T follicular helper cell (primary cell): ENCODE measurements at places on chromosomes 2 and 18.

DNA sequence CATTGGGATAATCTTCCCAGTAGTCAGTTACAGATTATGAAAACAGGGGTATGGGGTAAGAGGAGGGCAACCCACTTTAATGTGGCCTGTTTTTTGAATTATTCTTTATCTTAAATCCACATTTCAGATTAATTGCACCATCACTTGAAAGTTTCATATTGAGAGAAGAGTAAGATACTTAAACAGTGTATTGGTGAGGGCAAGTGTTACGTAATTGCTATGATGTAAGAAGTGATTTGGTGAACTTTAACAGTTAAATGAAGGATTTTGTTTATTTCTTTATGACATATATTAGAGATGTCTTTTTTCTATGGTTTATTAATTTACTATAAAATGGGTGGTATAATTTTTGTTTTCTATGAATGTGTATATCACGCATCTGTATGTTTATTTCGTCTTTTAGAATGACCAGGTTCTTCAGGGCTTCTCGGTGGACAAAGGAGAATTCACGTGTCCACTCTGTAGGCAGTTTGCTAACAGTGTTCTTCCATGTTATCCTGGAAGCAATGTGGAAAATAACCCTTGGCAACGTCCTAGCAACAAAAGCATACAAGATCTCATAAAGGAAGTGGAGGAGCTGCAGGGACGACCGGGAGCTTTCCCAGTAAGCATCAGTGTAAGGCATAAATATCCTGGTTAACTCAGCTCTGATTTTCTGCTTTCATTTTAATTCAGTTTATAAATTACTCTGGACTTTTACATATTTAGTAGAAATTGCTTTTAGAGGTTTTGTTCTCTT lies 171.2 kb upstream of the MYO3B start:
- DNase-seq = no peak

- DNase-seq = no peak
Measured at GRCh38 chr2:186459009-186459408, 27.1 kb upstream of the ZC3H15 start.

- DNase-seq = no peak
Measured at GRCh38 chr18:77079954-77080682, 52.5 kb downstream of the MBP start.

DNA sequence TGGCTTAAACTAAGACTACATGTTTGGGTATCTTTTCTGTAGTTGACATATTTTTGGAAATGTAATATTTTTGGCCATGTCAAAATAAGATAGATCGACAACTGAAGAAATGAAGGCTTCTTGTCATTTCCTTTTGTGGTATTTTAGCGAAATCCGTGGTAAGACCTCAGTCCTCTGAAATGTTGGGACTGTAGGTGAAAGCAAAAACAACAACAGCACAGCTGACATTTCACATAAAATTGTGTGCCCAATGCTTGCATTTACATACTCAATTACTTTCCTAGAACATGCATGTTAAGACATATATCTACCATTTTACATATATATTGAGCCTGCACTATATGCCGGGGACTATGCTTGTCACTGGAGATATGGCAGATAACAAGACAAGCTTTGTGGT lies 50.2 kb downstream of the SPP2 start:
- no peak for DNase-seq

DNA sequence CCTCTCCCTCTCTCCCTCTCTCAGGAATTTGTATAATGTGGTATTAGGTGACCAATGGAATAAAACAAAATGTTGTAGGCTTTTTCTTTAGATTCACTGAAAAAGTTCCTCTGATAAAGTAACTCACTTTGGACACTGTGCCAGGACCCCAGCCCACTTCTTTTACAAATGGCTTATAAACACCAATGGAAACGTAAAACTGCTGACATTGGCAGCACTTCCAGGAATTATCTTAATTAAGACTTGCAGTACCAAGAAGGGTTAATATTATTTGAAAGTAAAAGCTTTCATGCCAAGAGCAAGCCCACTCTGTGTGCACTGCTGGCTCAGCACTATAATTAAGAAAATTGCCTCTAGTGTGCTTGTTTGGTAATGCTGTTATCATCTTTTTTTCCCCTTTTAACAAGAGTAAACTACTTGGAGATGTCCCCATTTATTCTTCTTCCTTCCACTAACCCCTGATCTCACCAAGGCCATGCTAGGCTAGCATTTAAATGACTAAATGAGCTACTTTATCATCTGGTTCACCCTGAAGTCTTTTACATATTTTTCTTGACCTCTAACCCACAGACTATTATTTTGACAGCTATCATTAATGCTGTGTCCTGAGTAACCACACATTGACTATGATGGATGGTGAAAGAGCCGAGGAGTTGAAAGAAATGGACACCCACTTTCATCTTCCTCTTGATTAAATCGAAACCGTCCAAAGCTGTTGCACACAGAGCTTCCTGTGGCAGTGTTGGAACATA lies 232.2 kb upstream of the ETAA1 start:
- no peak for DNase-seq

- no peak for DNase-seq
Measured at GRCh38 chr2:216348756-216349308, 23.5 kb downstream of the MARCHF4 start.

DNA sequence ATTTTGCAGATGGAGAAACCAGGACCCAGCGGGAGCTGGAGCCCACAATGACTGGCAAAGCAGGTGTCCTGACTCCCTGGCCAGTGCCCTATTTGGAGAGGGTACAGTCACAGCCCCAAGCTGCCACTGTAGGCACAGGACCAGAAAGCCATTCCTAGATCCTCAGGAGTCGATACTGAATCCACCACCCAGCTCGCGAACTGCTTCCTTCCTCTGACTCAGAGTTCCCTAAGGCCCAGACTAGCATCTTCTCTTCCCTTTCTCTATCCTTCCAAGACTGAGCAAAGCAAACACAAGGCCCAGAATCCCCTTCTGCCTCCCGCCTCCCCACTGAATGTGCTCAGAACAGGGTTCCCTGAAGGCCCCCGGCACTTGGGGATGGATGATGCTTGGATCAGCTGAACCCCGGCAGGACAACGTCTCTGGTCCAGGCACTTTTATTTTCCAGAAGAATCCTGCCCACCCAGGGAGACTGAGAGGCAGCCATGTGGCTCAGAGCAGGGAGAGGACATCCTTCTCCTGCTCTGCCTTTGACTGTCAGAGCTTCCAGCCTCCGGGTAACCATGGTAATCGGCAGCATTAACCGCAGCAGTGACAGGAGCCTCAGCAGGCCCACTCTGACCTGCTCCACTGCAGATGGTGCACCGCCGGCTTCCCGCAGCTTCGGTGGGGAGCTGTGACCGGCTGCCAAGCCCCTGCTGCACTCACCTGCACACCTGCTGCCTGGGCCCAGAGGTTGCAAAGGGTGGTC lies 34.8 kb upstream of the KLHL29 start:
- no peak for DNase-seq

DNA sequence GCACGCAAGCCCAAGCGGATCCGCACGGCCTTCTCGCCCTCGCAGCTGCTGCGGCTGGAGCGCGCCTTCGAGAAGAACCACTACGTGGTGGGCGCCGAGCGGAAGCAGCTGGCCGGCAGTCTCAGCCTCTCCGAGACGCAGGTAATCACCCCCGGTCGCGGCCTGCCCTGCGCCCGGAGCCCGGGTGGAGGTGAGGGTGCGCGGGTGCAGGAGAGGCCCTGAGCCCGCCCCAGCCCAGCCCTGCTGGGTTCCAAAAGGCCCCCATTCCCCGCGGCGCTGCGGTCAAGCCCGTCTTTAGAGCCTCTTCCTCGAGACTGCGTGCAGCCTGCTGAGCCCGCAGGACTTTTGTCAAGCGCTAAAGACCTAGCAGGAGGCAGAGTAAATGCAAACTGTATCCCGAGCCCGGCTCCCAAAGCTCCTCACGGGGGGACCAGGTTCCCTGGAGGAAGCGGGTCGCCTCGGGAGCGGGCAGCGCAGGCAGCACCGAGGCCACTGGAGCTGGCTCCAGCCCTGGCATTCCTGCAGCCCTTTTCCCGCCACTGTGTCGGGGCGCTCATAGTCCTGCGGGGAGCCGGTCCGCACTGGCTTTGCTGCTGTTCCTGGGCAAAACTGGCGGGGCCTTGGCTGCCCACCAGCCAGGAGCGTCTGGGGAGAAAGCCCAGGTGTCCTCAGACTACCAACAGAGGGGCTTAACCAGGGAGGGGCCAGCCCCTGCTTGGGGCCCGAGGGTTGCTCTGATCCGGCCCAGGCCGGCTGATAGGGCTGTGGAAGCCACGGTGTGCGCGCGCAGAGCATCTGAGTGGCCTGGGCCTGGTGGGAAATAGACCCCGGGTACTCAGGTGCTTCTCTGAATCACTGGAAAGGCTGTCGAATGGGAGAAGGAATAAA lies 7.3 kb downstream of the EMX1 start:
- no peak for DNase-seq

GRCh38 chr18:79252904-79253633 lies 142.7 kb upstream of the NFATC1 start:
- no peak for DNase-seq

DNA sequence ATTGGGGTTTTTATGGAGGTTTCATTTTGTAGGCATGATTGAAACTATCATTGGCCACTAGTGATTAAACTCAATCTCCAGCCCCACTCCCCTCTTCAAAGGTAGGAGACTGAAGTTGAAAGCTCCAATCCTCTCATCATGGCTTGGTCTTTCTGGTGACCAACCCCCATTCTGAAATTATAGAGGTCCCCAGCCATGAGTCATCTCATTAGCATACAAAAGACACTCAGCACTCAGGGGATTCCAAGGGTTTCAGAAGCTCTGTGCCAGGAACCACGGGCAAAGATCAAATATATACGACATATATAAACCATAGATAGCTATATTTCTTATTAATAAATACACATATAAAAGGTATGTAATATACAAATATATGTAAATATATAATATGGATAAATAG lies 256.0 kb upstream of the POU3F3 start:
- DNase-seq = no peak

DNA sequence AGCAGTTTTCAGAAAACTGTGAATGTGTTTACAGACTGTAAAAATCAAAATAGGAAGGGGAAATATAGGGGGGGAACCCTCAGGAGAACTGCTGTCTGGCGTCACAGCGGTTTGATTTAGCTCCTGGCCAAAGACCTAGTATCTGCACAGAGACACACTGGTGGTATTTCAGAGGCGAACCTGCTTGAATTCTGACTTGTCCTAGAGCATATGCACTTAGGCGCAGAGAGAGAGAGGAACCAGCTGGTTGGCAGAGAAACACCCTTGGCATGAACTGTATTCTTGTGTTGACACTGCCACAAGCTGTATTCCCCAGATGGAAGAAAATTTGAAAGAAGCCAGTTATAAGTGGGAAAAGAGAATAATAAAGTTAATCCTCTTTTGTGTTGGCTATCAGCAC lies 506.5 kb upstream of the NRP2 start:
- no peak for DNase-seq

DNA sequence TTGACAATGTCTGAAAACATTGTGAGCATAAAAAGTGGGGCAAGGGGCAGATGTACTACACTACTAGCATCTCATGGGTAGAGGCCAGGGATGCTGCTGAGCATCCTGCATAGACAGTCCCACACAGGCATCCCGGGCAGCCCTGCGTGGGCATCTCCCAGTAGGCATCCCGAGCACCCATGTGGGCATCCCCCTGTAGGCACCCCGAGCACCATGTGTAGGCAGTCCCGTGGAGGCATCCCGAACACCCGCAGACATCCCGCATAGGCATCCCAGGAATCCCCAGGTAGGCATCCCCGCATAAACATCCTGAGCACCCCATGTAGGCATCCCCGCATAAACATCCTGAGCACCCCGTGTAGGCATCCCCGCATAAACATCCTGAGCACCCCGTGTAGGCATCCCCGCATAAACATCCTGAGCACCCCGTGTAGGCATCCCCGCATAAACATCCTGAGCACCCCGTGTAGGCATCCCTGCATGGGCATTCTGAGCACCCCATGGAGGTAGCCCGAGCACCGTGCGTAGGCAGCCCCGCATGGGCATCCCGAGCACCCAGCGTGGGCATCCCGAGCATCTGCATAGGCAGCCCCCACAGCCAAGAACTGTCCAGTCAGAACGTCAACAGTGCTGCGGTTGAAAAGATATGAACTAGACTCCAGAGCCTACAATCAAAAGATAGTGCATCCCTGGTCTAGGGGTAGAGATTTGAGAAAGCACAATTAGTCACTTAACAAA lies 273.5 kb downstream of the NBAS start:
- no peak for DNase-seq

- no peak for DNase-seq
Measured at GRCh38 chr2:3643371-3644245, 14.4 kb upstream of the ALLC start.
